ENCODE measurements at places on chromosomes 7 and 10. TPM values are rescaled to one million over a fixed set of nuclear protein-coding genes. Genes with fewer than 3 reads are reported as not detected.

Gene MAGI2
- 5.4 TPM for total RNA-seq

Gene KCND2
- not detected for total RNA-seq

Gene TRIM56
- total RNA-seq, result 37.4 TPM

Gene LRIT1
- total RNA-seq, result not detected

Gene FXYD4
- not detected for total RNA-seq

Gene PNLIPRP2
- total RNA-seq, result 0.72 TPM

Gene PNLIPRP1
- total RNA-seq, result 0.95 TPM

Gene NPSR1
- total RNA-seq, result not detected

DNA sequence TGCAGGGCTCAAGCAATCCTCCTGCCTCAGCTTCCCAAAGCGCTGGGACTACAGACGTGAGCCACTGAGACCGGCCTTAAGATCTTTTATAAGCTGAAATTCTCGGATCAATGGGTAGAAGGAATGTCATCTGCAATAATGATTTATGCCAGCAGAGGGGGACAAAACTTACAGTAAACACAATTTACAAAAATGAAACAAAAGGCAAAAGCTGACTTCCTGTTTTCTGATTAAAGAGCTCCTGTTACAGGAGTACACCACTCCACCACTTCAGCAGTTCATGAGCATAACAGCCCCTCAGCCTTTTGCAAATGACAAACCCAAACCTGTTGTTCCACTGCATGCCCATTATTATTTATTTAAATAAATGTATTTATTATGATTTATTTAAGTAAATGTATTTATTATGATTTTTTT, 88.5 kb upstream of the ATP6V0A4 start:
- DNase-seq, result no peak

DNA sequence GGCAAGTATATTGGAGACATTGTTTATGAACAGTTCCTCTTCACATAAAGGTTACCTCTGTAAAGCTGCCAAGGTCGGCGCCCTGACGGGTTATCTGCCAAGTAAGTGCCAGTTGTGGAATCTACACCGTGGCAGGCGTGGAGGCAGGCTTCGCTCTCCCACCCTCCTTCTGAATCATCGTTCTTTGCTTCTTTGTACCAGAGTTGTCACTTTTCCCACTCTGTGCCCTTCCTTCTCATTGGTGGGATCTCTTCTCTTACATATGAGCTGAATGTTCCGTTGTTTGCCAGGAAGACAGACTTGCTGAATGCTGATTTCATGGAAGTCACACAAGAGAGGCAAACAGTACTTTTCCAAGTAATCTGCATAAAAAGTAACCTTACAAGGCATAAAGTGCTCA, 40.6 kb upstream of the PTPRZ1 start:
- no peak for DNase-seq

DNA sequence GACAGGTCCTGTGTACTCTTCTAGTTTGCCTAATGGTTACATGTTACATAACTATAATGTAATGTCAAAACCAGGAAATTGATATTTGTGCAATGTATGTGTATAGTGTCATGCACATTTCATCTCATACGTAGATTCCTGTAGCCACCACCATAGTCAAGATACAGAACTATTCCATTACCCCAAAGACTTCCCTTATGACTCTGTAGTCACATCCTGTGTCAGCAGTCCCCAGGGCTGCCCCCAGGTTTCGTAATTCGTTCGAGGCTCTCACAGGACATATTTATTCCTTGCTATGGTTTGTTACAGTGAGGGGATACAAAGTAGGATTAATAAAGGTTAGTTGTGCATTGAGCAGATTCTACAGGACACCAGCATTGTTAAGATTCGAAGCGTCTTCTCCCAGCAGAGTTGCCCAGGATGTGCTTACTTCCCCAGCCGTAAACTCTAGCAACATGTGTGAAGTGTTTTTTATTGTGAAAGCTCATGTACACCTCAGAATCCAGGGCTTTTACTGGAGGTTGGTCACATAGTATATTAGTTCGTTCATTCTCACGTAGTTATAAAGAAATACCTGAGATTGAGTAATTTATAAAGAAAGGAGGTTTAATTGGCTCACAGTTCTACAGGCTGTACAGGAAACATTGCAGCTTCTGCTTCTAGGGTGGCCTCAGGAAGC, 18.6 kb downstream of the RABGEF1 start:
- no peak for DNase-seq

- no peak for DNase-seq
Observed at GRCh38 chr10:118474111-118474510, 121.3 kb downstream of the PRLHR start.

- no peak for DNase-seq
Observed at GRCh38 chr10:14383266-14383665, 52.5 kb upstream of the FRMD4A start.

- no peak for DNase-seq
Observed at GRCh38 chr10:93261961-93262610, 188.4 kb downstream of the CYP26A1 start.

DNA sequence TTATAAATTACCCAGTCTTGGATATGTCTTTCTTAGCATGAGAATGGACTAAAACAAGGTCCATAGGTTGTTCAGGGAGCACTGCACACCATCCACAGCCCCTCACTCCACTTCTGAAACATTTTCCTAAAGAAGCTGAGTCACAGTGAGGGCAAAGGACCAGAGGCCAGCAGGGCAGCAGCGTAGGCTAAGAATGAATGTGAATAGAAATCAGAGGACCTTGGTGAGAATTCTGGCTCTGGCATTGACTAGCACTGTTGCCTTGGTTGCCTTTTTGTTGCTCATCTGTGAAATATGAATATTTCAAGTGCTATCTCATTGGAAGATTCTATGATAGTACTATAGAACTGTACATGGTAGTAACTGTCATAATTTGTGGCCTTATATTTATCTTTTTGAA, 41.7 kb upstream of the TOMM7 start:
- no peak for DNase-seq

DNA sequence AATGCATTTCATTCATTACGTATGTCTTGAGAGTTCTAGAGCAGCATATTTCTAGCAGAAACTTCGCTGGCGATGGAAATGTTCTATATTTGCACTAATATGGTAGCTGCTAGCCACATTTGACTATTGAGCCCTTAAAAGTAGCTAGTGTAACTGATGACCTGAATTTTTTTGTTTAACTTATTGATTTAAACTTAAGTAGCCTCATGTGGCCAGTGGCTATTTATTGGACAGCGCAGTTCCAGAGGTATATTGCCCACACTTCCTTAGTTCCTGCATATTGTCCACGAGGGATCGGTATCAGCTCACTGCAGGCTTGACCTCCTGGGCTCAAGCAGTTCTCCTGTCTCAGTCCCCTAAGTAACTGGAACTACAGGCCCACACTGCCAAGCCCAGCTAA, 3.7 kb downstream of the PSTK start:
- DNase-seq, result no peak

DNA sequence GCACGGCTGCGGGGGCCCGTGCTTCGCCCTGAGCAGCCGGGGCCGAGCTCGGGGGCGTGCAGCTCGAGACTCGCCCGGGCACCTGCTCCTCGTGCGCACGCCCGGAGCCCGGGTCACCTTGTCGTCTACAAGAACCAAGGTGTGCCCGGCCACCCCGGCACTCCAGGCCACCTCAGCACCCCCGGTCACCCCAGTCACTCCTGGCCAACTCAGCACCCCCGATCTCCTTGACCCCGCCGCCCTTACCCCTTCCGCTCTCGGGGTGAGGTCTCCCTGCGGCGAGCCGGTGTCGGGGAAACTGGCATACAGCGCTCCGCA, 268 bp upstream of the IGFBP3 start:
- no peak for DNase-seq

- no peak for DNase-seq
Observed at GRCh38 chr7:118531566-118531965, 307.1 kb downstream of the ANKRD7 start.

- peak; percentile 43 for DNase-seq
Observed at GRCh38 chr10:77944519-77944918, 18.0 kb upstream of the DLG5 start.

DNA sequence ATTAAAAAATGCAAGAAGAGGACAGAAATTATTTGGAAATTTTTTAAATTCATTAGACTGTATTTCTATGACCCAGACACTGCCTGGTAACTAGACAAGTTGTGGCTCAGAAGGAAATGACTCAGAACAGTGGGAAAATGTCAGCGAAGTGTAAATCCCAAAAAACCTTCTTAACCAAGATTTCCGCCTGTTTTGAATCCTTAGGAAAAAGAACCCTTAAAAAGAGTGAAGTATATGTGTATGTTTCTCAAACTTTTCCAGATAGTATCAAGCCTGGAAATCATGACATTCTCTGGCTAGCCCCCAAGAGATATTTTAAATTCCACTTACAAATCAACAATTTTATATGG, 42.7 kb upstream of the PLXNA4 start:
- no peak for DNase-seq

DNA sequence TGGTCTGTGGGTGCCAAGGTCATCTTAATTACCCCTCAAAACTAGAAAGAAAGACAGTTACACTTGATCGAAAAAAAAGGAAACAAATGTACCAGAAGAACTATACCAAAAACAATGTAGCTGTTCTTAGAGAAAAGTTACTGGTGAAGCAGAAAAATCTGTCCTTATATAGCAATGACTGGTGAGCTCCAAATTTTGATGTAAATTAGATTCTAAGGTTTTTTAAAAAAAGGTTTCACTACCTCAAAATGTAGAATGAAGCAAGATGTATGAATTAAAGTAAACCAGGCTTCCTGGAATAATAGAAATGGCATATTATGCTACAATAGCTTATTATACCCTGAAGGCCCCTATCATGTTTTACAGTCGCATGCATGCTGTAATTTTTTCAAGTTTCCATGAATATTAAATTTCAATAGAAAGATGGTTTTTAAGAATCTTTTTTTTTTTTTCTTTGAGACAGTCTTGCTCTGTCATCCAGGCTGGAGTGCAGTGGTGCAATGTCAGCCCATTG, 28.4 kb upstream of the FKBP9 start:
- DNase-seq, result no peak

GRCh38 chr10:47252093-47252780, 47.8 kb upstream of the GDF10 start:
- no peak for DNase-seq

DNA sequence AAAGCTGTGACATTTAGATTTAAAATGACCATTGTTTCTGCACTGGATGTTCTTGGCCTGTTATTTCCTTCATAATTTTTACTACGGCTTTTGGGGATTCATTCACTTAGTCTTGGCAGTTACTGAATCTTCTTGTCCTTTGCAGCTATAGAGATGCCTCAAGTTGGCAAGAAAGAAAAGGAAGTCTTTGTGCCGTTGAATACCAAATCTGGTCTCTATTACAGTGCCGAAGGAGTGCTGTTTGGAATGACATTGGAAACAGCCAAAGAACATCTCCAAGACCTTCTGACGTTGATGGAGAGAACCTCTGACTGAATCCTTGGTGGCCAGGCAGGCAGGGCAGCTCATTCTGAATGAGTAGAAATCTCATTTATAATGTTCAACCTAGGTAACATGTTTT, 54.3 kb upstream of the NRP1 start:
- DNase-seq, result no peak

DNA sequence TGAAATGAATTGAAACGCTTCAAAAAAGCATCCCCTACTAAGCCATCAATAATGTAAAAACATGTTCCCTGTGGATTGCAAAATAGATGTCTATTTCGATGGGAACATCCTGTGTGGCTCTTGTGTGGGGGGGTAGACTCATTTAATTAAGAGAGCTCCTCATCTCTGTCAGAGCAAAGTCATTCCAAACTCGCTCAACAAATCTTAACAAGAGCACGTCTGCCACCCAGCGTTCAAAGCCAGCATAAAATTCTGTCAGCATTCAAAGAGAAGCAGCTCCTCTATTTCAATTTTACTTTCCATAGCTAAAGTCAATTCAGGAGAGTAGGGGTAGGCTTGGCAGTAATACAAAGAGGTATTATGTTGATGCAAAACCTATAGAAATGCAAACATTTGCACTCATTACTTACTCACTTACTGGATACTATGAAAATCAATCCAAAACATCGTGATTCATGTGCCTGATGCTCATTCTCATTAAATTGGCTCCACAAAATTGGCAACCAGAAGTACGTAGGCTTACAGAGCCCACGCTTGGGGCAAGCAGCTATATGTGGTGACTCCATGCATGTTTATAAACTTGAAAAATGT, 114.9 kb downstream of the IPMK start:
- DNase-seq, result no peak

DNA sequence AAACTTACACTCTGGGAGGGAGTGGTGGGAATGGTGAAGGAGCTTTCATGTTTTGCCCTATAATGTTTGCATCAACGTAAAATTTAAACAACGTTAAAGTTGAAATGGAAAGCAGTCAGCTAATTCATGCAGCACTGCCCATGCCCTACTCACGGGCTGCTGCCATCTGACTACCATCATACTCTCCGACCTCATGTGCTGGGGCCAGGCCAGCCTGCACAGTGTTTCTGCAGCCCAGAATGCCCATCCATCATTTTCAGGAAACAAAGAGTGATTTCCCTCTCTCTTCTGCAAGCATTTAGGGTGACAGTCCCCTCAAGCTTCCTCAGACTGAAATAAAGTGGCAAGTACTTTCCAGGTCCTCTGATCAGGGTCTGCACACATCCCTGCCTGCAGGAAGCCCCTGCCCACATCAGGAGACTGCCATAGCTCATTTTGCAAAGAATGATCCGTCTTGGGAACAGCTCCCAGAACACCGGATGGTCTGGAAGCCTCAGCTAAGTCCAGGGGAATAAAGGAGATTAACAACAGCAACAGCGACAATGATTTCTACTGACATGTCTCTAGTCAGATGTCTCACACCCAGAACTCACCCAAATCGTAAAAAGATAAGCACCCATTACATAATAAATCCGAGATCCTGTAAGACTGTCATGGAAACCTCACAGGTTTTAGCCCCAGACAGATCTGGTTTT, 40.3 kb downstream of the ARHGAP22 start:
- DNase-seq, result no peak

DNA sequence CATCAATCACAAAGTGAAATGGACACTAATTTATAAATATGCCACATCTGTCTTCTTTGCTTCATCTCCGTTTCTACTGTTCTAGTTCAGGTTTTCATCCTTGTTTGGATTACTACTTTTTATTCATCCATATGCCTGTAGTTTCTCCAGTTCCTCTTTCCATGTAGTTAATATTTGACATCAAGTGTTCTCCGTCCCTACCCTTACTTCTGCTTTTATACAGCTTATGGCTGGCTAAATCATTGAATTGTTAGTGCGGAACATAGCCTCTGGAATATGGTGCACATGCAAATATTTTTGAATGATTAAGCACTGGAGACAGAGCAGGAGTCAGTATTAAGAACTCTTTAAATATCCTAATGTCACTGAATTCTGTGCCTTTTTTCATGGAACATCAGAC, 230.0 kb upstream of the PPP1R3A start:
- no peak for DNase-seq

DNA sequence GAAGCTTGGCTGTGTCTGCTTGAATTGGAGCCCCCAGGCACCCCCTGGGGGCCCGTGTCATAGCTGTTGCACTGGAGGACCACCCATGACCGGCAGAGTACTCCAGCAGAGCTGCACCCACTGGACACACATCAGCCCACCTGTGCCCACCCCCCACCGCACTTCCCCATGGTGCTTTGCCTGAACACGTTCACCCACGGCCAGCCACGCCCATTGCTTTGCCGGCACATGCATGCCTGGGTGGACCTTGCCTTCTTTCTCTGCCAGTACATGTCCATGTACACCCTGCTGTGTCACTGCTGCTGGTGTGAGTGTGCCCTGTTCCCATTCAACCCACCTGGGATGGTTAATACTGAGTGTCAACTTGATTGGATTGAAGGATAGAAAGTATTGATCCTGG, 88.7 kb downstream of the SAMD9 start:
- DNase-seq, result no peak

- no peak for DNase-seq
Observed at GRCh38 chr10:1846032-1846431, 108.7 kb upstream of the ADARB2 start.

GRCh38 chr10:18216482-18216881, 76.3 kb downstream of the CACNB2 start:
- no peak for DNase-seq

- DNase-seq, result no peak
Observed at GRCh38 chr10:13716081-13717071, 129.6 kb downstream of the PRPF18 start.
